ENCODE measurements at places on chromosomes 5 and 9. TPM values are rescaled to one million over a fixed set of nuclear protein-coding genes. Genes with fewer than 3 reads are reported as not detected.

TRPM3 gene
- not detected for total RNA-seq

- DNase-seq, result peak; percentile 7
These were observed 1.6 kb upstream of the PRRC1 start for GRCh38 chr5:127515693-127516440.

- no peak for DNase-seq
These were observed 250.9 kb downstream of the AOPEP start for GRCh38 chr9:94977416-94977815.

- peak; percentile 95 for DNase-seq
These were observed 43.1 kb downstream of the NACC2 start for GRCh38 chr9:136051837-136052471.

- DNase-seq, result no peak
These were observed 4.0 kb downstream of the LTC4S start for GRCh38 chr5:179797741-179798140.

- no peak for DNase-seq
These were observed 62.7 kb upstream of the GRAMD2B start for GRCh38 chr5:126360467-126360866.

GRCh38 chr5:66633754-66634153 is 37.6 kb downstream of the MAST4 start:
- no peak for DNase-seq

- peak; percentile 91 for DNase-seq
These were observed 236.5 kb downstream of the DMRTA1 start for GRCh38 chr9:22682961-22683699.

DNA sequence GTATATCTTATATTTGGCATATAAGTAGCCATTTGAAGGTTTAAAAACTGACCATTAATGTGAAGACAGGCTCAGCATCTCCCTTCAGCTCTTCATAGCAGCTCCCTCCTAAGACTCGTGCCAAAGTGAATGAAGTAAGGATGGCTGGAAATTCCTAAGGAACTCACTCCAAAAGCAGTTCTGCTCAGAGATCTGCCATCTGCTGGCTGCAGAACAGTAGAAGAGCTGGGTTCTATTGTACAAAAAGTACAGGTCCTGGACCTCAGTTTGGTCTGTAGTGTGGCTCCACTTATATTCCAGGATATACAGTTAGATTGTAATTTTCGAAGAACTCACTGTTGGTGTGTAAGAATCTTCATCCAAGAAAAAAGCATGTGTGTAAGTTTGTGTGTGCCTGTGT is 104.9 kb upstream of the RUSC2 start:
- DNase-seq, result peak; percentile 82

ZNF366 gene
- not detected for total RNA-seq

DNA sequence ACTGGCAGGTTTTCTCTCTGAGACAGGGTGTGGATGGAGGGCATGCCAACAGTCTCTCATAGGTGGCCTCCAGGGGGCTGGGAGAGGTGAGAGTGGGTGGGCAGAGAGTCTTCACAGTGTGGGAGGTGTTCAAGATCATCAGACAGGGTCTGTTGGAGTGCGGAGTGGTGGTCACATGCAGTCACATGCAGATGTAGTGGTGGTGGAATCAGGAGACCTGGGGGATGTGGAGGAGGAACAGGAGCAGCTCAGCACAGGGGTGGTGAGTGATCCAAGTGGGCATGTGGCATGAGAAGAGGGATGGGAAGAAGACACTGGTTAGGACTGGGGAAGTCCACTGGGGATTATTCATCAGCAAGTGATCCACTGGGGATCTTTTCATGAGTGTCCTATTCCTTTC is 5.8 kb downstream of the GM2A start:
- no peak for DNase-seq

- no peak for DNase-seq
These were observed 105.8 kb upstream of the EFNA5 start for GRCh38 chr5:107776506-107776905.

- DNase-seq, result no peak
These were observed 721.3 kb upstream of the SEMA6A start for GRCh38 chr5:117295941-117296340.

DNA sequence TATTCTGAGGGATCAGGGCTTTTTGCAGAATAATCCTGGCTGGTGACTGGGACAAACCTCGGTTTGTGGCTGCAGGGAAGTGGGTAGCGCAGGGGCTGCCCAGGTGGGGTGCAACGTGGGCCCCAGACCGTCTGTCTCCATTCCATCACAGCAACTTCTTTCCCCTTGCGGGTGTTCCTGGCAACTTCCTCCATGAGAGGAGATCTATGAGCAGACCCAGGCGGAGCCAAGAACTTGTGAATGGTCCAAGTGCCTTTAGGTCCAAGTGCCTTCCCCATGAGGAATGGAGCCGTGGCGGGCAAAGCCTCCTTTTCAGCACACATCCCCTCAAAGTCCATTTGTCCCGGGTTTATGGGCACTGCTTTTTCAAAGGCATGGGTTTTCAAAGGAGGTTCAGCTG is 136.5 kb downstream of the PHF2 start:
- DNase-seq, result no peak

DNA sequence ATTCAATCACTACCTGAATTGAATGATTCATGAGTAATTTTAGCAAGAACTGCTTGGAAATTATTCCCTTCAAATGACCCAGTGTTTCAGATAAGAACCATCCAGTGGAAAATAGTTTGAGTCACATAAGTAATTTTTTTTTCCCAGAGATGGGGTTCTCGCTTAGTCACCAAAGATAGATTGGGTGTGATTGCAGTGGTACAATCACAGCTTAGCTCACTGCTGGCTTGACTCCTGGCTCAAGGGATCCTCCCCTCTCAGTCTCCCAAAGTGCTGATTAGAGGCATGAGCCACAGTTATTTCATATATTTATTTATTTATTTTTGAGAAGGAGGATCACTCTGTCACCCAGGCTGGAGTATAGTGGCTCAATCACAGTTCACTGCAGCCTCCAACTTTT is 574.5 kb upstream of the ARRDC3 start:
- peak; percentile 69 for DNase-seq

GRCh38 chr5:170315154-170315553 is 17.6 kb upstream of the LCP2 start:
- no peak for DNase-seq

GRCh38 chr9:27437652-27438373 is 86.3 kb upstream of the IFNK start:
- peak; percentile 17 for DNase-seq

- DNase-seq, result peak; percentile 77
These were observed 104.6 kb upstream of the IL6ST start for GRCh38 chr5:56099346-56099745.

GRCh38 chr5:35194635-35195471 is 35.4 kb downstream of the PRLR start:
- DNase-seq, result no peak

DNA sequence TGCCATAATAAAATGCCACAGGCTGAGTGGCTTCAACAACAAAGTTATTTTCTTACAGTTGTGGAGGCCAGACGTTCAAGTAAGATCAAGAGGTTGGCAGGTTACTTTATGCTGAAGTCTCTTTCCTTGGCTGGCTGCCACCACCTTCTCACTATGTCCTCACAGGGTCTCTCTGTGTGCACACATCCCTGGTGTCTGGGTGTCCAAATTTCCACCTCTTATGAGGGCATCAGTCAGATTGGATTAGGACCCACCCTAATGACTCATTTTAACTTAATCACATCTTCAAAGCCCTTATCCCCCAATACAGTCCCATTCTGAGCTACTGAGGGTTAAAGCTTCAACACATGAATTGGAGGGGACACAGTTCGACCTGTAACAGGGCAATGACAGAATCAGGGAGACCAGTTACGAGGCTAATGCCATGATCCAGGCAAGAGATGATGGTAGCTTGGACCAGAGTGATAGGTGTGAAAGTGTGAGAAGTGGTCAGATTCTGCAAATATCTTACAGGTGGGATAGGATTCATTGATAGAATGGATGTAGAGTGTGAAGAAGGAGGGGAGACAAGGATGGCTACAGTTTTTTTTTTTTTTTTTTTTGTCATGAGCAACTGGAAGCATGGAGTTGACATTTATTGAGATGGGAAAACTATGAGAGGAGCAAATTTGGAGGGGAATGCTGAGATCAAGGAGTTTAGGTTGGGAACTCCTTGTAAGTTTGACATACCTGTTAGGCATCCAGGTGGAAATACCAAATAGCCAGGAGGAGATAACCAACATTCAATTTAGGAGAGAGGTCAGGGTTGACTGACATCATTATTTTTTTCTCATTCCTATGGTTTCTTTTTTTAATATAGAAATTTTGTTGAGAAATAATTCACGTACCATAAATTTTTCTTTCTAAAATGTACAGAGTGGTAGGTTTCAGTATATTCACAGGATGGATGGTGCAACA is 39.6 kb upstream of the FGF1 start:
- DNase-seq, result peak; percentile 41

DNA sequence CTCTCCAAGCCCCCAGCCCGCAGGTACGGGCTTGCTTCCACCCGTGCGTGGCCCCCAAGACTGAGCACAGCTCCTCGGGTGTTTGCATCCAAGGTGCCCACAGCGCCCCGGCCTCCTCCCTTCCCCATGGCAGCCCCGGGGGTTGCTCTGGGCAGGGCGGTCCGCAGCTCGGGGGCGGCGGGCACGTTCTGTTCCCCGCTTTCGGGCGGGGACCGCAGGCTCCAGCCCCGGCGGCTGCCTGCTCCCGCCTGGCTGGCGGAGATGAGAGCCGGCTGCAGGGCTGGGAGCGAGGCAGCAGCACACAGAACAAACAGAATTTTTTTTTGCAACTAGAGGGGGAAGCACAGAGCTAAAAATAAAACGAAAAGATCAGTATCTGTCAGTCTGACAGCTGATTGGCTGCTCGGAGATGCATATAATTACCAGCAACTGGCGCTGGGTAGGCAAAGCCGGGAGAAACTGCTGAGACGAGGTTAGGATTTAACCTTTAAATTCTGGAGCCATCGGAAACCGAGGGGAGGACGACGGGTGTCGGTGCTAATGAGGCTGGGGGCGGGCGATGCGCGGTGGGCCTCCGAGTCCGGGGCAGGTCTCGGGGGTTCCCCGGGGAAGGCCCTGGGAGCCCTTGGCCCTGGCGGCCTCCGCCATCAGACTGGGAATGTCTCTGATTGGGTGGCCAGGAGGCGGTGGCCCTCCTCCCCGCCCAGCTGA is 142.7 kb upstream of the IER5L start:
- DNase-seq, result peak; percentile 90

DNA sequence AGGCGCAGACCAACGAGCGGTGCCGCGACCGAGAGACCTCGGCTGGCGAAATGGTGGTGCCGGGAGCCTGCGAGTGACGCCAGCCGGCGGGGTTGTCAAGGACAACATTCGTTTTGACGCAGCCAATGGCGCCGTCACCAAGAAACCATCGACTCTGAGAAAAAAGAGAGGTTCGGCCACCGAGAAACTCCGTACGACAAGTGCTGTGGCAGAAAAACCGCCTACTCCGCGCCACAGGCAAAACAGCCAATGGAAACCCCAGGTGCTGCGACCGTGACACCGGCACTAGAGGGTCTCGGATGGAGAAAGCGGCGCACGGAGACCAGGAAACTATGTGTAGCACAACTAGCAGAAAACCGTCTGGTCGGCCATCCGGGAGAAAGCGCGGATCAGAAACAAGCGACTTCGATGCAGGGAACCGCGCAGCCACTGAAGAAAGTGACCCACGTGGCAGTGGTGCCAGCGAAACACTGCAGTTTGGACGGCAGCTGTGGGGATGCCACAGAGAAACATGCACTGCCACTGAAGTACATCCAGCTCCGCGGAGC is 88.8 kb downstream of the ANXA2R start:
- peak; percentile 77 for DNase-seq

DNA sequence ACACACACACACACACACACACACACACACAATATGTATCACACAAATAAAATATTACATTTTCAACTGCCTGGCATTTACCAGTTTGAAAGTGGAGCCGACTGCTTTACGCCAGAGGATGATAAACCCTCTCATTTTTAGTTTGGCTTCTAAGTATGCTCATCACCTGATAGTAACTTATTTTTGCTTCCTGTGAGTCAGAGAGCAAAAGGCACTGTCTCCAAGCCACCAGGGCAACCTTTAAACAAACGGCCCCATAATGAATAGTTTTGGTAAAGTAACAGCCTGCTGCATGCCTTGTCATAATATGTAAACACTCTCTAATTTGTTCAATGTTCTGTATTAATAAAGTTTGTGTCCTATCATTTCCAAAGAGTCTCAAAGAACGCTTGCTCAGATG is 26.9 kb downstream of the KLF4 start:
- DNase-seq, result peak; percentile 74

ZMYND19 gene
- 35.0 TPM for total RNA-seq

DNA sequence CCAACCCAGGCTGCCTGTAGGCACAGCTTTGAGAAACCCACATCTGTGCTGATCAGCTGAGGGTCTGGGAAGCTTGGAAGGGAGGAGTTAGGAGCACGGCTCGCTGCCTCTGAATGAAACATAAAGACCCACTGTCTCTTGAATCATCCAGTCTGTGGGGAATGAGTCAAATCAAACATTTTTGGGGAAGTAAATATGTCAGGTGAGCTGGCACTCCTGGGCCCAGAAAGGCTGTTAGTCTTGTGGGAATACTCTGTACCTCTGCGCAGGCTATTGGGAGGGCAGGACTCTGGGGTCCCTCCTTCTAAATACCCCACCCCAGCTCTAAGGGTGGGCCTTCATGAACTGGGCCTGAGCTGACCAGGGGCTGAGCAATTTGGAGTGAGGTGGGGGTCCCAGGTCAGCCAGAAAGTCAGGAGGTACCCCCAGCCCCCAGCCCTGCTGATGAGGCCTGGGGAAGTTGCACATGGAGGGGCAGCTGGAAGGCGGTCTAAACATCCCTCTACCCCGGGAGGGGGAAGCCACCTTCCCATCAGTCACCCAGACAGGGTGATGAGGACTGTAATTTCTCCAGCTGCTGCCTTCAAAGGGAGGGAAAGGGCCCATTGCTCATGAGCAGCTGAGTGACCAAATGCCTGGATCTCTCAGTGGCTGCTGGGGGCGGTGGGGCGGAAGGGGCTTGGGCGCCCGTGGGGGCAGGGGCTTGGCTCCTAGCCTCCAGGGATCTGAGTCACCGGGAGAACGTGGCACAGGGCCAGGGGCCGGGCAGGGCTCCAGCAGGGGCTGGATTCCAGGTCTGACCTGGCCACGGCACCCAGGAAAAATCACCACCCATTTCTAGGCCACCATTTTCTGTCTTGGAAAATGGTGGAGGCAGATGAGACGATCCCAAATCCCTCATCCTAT is 10.8 kb downstream of the FIBCD1 start:
- peak; percentile 64 for DNase-seq

PCDHGC3 gene
- total RNA-seq, result 53.1 TPM

DNA sequence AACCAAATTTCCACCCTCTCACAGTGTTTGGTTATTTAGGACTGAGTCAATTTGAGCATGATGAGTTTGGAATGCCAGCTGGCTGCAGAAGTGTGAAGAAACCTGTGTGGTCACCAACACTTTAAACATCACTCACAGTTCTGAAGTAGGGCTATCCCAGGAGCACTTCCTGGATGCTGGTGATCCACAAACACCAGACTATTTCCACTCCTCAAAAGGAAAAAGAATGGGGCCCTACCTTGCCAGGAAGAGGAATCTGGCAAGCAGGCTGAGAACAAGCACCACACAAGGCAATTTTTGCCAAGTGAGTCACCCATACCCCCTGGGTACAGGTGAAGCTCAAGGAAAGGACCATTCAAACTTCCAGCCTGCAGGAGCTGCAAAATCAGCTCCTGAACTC is 294.2 kb upstream of the PTGER4 start:
- DNase-seq, result peak; percentile 44
